ENCODE measurements at places on chromosomes 13 and 19.
A peak's percentile ranks its signal among the peaks of the same experiment; 100 is the strongest.

DNA sequence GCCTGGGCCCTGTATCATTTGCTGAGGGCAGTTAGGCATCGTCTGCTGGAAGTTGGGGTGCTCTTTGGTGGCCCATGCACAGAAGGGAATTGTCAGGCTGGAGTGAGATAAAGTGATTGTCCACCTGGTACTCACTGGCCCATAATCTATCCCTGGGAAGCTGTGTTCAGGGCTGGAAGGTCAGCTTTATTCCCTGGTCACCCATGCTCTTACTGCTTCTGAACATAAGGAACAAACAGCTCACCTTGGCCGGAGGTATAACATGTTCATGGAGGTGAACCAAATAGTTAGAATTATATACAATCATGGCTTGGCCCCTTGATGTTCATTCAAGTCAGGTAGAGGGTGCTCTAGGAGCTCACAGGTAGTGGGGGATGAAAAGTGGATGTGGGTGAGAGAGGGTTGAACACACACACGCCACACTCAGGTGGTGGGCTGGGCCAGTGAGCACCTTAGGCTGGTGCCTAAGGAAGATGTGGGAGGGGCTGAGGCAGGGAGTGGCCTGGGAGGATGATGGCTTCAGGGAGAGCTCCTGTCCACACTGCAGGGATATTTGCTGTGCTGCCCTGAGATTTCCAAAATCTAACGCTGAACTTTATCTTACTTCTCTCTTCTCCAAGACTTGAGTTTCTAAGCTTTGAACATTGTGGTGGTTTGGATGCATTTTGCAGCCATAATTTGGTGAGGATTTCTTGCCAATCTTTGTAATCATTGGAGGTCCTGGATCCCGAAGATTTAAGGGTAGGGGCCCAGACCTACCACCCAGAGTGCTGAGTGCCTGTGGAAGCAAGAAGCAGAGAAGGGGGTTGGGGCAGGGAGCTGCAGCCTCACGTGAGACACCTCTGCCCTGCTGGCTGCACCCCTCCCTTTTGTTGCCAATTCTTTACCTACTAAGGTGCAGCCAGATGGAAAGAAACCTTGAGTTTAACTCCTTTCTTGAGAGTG is 420.6 kb downstream of the ZNF536 start:
- DNase-seq = no peak

DNA sequence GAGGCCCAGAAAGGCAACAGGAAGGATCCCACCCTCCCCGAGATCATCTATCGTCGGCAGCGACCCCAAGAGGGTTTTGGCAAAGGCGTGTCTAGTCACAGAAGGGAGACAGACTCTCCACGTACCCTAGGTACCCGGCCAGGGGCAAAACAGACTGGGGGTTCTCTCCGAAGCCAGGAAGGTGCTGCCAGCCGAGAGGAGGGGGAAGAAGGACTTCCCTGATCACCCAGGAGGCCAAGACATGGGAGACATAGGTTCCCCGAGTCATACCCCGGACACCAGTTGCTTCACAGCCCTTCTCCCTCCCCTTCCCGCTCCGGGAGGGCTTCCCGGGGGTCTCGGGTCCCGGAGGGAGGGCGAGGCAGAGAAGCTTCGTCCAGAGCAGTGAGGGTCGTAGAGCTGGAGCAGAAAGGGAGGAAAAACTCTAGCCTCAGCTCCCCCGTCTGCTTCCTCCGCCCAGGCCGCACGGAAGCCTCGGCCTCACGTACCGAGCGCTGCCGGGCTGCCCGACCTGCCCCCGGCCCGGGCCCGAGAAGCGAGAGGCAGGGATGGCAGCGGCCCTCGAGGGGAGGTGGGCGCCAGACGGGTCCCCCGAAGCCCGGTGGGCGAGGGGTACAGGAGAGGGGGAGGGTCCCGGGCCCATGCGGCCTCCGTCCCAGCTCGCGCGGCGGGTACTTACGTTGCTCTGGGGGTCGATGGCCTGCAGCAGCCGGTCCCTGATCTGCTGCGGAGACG is 644 bp downstream of the MED26 start:
- no peak for DNase-seq

GRCh38 chr13:97885641-97886040 is 67.8 kb upstream of the IPO5 start:
- no peak for DNase-seq

GRCh38 chr19:55118401-55118991 is 1.1 kb upstream of the PPP1R12C start:
- DNase-seq = peak; percentile 50

DNA sequence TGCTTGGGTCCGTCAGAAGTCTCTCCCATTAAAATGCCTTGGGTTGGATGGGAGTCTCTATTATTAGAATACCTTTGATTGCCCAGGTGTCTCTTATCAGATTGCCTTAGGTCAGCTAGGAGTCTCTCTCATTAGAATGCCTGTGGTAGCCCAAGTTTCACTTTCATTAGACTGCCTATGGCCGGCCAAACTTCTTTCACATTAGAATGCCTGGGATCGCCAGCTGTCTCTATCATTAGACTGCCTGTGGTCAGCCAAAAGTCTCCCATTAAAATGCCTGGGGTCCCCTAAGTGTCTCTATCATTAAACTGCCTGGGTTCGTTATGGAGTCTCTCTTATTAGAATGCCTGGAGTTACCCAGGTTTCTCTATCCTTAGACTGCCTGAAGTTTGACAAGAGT is 1476.7 kb downstream of the UQCRFS1 start:
- DNase-seq = no peak

DNA sequence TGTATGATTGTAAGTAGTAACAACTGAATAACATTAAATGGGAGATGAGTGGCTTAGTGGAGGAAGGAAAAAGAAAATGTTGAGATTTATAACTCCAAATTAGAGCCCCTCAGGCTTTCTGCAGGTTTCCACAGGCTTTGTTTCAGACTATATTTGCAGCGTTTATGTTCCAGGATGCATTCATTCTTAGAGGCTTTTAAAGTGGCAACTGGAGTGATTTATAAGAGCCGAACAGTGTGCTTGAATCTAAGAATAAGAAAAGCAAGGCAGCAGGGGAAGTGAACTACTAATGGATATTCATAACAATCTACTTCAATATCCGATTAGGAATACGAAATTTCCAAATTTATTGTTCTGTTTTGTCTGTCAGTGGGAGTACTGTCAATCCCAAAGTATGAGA is 91.0 kb downstream of the UFM1 start:
- no peak for DNase-seq

DNA sequence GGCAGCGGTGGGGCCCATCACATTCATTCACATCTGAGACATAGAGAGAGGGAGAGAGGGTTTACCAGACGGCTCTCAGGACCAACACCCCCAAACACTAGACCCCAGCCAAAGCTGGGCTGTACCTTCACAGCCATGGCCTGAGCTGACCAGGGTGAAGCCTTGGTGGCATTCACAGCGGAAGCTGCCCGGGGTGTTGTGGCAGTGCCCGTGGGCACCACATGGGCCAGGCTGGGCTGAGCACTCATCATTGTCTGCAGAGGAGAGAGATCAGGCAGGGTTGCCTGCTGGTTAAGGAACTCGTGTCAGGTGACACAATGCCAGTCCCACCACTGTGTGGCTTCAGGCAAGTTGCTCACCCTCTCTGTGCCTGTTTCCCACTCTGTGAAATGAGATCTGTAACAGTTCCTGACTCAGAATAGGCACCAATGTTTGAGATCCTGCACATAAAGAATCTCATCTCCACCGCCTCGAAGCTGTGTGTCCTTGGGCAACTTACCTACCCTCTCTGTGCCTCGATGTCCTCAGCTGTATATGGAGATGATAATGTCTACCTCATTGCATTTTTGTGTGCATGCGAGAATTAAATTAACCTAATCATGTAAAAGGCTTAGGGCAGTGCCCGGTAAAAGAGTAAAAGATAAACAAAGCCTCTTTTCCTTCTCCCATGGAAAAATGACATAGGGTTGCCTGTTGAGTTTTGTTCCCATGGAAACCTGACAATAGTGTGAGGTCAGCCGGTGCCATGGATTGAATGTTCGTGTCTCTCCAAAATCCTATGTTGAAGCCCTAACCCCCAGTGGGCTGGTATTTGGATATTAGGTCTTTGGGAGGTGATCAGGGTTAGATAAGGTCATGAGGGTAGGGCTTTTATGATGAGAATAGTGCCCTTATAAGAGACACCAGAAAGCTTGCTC is 22.9 kb downstream of the CCL25 start:
- no peak for DNase-seq

GRCh38 chr13:101576977-101577376 is 124.5 kb downstream of the ITGBL1 start:
- DNase-seq = no peak

- DNase-seq = peak; percentile 63
These were observed 6.9 kb downstream of the DCLK1 start for GRCh38 chr13:36124236-36124822.

DNA sequence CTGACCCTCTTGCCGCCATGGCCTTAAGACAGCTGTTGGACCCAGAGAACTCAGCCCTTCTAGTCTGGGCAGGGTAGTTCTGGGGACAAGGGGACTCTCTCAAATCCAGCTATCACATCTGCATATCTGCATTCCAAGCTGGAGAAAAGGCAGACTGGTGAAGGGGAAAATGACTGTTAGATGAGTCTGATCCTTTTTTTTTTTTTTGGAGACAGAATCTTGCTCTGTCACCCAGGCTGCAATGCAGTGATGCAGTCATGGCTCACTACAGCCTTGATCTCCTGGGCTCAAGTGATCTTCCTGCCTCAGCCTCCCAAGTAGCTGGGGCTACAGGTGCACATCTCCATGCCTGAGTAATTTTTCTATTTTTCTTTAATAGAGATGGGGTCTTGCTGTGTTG is 114.3 kb downstream of the SIPA1L3 start:
- no peak for DNase-seq

GRCh38 chr19:48090281-48090802 is 20.3 kb downstream of the PLA2G4C start:
- no peak for DNase-seq

DNA sequence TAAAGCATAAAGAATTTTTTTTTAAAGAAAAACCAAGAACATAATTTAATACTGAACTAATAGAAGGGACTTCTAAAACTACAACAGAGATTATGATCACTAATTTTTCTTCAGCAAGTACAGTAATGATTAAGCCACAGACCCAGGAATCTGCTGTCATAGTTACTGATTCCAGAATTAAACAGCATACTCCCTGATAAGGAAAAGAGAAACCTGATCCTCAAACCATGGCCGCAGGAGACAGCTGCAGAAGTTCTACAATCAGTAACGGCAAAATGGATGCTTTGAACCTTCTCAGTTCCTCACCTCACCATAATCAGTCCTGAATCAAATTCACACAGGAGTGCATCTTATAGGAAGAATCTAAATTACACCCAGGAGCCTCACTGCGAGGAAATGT is 939.0 kb upstream of the SLITRK1 start:
- no peak for DNase-seq

DNA sequence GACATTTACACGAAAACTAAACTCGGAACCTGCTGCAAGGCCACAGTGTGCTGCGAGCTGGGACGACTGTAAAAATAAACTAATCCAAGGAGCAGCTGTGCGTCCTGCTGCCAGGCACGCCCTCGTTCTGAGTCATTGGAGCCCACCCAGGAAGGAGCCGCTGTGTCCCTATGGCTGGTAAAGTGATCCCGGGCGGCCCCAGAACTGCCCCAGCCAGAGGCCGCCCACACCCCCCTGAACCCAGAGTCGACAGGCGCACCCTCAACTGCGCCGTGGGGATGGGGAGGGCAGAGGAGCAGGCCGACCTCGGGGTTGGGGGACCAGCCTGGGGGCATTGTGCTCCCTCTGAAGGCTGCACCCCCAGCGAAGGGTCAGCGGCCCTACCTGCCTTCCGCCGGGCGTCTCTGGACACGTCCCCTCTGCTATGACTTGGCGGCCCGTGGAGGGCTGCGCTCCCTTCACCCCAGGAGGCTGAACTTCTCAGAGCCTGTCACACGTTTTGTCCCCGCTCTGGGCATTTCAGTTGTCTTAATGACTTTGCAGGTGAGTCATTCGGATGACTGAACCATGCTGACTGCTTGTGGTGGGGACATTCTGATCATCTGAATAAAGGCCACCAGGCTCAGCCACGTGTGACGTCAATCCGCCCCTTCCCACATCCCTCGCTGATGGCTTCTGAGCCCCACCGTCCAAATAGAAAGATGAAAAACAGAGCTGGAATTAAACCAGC is 42.7 kb downstream of the ADPRHL1 start:
- peak; percentile 81 for DNase-seq

DNA sequence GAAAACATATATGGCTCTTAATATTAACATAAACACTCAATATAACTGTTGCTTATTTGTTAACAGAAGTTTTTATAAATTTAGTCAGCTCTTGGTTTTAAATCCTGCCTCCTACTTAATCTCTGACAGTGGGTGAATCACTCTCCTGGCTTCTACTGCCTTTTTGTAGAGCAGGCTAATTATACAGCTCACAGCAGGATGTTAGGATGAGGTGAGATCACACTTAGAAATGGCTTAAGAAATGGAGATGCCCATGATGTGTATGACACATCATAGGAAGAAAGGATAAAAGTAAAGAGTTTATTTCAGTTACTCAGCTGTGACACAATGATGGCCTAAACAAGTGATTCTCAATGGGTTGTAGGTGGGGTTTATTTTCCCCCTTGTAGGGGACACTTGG is 345.6 kb downstream of the SPRY2 start:
- DNase-seq = no peak

- no peak for DNase-seq
These were observed 391.2 kb downstream of the KLF12 start for GRCh38 chr13:73742982-73743381.

- peak; percentile 54 for DNase-seq
These were observed 11.5 kb upstream of the CYP4F3 start for GRCh38 chr19:15629003-15629880.

DNA sequence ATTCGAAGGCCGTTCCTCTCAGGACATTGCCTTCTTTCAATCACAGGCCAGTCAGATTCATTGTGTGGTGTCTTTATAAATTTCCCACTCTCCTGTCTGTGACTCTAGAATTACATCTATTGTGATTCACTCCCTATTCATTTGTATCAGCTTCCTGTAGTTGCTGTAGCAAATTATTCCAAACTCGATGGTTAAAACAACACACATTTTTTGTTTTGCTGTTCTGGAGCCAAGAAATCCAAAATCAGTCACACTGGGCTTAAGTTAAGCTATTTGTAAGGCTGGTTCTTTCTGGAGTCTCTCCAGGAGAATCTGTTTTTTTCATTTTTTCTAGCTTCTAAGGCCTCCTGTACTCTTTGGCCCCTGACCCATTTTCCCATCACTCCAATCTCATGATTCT is 1487.0 kb upstream of the SLC10A2 start:
- no peak for DNase-seq

DNA sequence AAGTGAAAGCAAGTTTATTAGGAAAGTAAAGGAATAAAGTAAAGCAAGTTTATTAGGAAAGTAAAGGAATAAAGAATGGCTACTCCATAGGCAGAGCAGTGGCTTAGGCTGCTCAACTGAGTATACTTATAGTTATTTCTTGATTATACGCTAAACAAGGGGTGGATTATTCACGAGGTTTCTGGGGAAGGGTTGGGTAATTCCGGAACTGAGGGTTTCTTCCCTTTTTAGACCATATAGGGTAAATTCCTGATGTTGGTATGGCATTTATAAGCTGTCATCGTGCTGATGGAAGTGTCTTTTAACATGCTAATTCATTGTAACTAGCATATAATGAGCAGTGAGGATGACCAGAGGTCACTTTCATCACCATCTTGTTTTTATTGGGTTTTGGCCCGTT is 194.3 kb downstream of the DLEU7 start:
- DNase-seq = no peak
